ENCODE measurements at places on chromosomes 6 and 20.

DNA sequence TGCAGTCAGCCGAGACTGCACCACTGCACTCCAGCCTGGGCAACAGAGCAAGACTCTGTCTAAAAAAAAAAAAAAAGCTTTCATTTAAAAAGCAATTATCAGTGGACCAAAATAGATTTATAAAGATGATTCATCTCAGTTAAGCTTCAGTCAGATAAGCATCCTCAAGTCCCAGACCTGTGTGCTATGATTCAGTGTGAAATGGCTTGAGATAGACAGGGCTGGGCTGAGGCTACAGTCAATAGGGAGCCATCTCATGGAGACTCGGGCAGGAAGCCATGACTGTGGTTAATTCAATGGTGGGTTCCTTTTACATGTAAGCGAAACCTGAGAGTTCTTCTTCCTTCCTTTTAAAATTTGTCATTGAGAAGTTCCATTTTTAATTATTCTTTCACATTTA lies 276.0 kb downstream of the TFAP2A start:
- no peaks in the 10 kb centered on the region for H3K27me3 ChIP-seq
- DNase-seq = no peak
- H3K4me1 ChIP-seq = no peaks in the 10 kb centered on the region

DNA sequence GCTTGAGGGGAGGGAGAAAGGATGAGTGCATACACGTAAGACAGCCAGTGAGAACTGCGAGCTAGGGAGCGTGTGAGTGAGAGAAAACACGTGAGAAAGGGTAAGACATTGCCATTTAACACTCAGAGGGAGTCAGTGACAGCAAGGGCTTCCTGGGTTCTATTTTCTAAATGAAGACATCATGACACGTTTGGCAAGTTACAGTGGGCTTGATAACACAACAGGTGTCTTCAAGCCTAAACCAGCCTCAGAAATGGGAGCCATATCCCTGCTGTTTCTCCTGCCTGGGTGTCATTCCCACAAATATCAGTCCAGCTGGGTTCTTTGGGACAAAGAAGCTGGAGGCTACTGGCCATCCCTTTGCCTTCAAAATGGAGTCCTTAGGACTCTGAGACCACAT lies 16.9 kb upstream of the MOCS1 start:
- H3K4me1 ChIP-seq = no peaks in the 10 kb centered on the region
- H3K27ac ChIP-seq = no peak overlapping the region
- no peak overlapping the region for H3K4me3 ChIP-seq
- no peaks in the 10 kb centered on the region for H3K27me3 ChIP-seq
- no peaks in the 10 kb centered on the region for H3K36me3 ChIP-seq

GRCh38 chr6:13384966-13385365 lies 56.6 kb upstream of the TBC1D7 start:
- H3K27me3 ChIP-seq = no peaks in the 10 kb centered on the region
- peaks cover 19% of the 10 kb centered on the region for H3K4me1 ChIP-seq
- H3K27ac ChIP-seq = peak overlapping the region; percentile 67

DNA sequence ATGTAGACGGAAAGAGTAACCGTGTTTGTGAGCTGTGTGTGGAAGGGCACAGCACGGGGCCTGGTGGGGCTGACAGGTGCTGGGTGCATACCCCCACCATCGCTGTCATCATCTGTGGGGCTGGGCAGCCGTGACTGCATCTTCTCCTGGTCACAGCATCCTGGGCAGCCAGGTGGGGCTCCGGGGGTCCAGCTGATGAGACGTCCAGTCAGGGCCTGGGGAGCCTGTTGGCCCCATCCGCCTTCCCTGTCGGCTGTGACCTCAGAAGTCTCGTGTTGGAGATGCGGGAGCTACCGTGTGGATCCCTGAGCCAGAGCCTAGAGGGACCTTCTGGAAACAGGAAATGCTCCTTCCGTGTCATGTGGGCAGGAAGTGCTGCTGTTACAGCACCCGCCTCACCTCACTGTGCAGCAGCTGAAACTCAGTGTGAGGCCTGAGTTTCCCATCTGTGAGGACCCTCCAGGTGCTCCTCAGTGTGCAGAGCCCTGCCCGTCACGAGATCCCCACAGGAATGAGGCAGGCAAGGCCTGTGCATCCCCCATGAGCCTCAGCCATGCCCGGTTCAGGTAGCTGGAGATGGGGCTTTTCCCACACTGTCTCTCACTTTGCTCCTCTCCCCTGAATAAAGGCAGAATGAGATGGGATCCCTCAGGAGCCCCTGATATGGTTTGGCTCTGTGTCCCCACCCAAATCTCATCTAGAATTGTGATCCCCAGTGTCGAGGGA lies 108.7 kb downstream of the ERMARD start:
- H3K4me1 ChIP-seq = peaks cover 12% of the 10 kb centered on the region
- DNase-seq = peak; percentile 8
- H3K36me3 ChIP-seq = peaks cover 1% of the 10 kb centered on the region

GRCh38 chr6:63708631-63709030 lies 73.0 kb downstream of the PHF3 start:
- H3K4me1 ChIP-seq = peaks cover 12% of the 10 kb centered on the region
- no peak overlapping the region for H3K4me3 ChIP-seq
- no peaks in the 10 kb centered on the region for H3K27me3 ChIP-seq
- no peak for DNase-seq

DNA sequence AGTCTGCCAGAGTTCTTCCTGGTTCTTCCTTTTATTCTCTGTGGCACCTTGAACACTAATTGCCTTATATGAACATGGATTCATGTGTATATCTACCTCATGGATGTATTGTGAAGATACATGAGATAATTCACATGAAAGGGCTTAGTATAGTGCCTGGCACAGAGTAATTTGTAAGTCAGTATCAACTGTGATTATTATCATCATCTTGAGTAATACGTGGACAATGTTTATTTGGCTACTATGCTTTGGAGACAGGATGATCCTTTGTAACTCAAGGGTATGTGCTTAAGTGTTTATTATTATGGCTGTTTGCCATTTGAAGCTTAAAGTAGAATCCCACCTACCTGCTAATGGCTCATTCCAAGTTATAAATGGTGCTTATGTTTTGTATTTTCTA lies 16.0 kb downstream of the DOP1A start:
- H3K27me3 ChIP-seq = no peaks in the 10 kb centered on the region
- no peak overlapping the region for H3K27ac ChIP-seq
- H3K36me3 ChIP-seq = peaks cover 2% of the 10 kb centered on the region

GRCh38 chr20:46013322-46013828 lies 4.7 kb downstream of the MMP9 start:
- no peak for DNase-seq
- H3K4me1 ChIP-seq = peaks cover 54% of the 10 kb centered on the region
- peaks cover 82% of the 10 kb centered on the region for H3K27me3 ChIP-seq
- H3K36me3 ChIP-seq = peaks cover 18% of the 10 kb centered on the region

DNA sequence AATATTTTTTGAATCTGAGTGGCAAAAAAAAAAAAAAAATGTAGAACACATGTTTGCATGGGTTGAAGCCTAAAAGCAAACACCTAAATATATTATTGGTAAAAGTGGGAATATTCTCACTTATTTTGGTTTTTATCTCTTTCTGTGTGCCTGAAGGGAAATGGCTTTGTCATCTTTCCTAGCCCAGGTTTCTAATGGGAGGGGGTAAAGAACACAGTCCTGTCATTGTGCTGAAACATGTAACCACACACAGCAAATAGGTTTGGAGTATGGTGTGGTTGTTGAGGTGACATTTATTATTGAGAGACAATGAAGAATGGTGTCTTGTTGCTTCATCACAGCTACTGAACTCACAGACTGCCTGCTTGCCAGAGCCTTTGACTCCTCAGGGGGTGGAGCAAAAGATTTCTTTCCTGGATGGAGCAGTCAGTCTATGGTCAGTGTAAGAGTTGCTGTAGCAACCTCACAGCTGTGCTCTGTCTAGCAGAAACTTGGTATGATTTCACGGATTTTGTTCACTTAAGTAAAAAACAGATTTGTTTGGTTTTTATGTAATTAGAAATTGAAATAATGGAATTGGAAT lies 70.2 kb downstream of the CEP57L1 start:
- no peaks in the 10 kb centered on the region for H3K27me3 ChIP-seq
- H3K4me1 ChIP-seq = no peaks in the 10 kb centered on the region

- no peaks in the 10 kb centered on the region for H3K4me1 ChIP-seq
- H3K27ac ChIP-seq = no peak overlapping the region
- H3K36me3 ChIP-seq = peaks cover 61% of the 10 kb centered on the region
- no peaks in the 10 kb centered on the region for H3K27me3 ChIP-seq
Observed at GRCh38 chr20:41100001-41100480, 37.3 kb upstream of the PLCG1 start.

GRCh38 chr20:51482836-51483473 lies 59.6 kb downstream of the NFATC2 start:
- DNase-seq = no peak
- H3K36me3 ChIP-seq = peaks cover 32% of the 10 kb centered on the region
- no peaks in the 10 kb centered on the region for H3K27me3 ChIP-seq
- H3K27ac ChIP-seq = peak overlapping the region; percentile 94

GRCh38 chr6:18048953-18049630 lies 61.7 kb upstream of the KIF13A start:
- no peaks in the 10 kb centered on the region for H3K36me3 ChIP-seq
- H3K4me1 ChIP-seq = no peaks in the 10 kb centered on the region
- H3K4me3 ChIP-seq = no peak overlapping the region
- H3K27ac ChIP-seq = no peak overlapping the region
- peaks cover 20% of the 10 kb centered on the region for H3K27me3 ChIP-seq

DNA sequence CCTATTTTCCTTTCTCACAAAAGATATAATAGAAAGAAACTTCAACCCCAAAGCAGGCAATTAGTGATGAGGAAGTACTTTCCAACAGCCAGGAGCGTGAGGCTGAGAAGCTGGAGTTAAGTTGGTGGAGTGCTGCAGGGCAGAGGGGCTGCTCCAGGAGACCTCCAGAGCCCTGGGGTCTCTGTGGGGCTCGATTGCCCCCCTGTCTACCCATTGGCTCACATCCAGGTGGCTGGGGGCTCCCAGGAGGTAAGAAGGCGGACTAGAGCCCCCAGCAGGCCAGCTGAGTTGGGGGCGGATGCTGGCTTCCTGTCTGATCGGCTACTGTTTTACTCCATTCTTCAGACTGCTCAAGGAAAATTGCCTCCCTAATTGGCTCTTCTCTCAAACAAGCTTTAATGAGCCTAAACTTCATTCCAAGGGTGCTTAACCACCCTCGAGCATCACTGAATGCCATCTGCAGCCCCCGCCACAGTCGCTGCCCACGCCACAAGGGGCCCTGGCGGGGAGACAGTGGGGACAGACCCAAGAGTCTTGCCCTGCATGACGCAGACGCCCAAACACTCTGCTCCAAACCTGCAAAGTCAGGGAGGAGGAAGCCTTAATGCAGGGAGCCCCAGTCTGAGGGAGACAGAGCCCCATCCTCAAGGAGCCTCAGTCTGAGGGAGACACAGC lies 78.6 kb downstream of the MDGA1 start:
- H3K36me3 ChIP-seq = peaks cover 4% of the 10 kb centered on the region
- H3K4me3 ChIP-seq = no peak overlapping the region
- H3K27ac ChIP-seq = no peak overlapping the region
- DNase-seq = no peak

- no peak overlapping the region for H3K27ac ChIP-seq
- peaks cover 9% of the 10 kb centered on the region for H3K27me3 ChIP-seq
- no peak overlapping the region for H3K4me3 ChIP-seq
- H3K4me1 ChIP-seq = no peaks in the 10 kb centered on the region
- no peak for DNase-seq
Observed at GRCh38 chr6:47348316-47348863, 38.7 kb upstream of the TNFRSF21 start.

DNA sequence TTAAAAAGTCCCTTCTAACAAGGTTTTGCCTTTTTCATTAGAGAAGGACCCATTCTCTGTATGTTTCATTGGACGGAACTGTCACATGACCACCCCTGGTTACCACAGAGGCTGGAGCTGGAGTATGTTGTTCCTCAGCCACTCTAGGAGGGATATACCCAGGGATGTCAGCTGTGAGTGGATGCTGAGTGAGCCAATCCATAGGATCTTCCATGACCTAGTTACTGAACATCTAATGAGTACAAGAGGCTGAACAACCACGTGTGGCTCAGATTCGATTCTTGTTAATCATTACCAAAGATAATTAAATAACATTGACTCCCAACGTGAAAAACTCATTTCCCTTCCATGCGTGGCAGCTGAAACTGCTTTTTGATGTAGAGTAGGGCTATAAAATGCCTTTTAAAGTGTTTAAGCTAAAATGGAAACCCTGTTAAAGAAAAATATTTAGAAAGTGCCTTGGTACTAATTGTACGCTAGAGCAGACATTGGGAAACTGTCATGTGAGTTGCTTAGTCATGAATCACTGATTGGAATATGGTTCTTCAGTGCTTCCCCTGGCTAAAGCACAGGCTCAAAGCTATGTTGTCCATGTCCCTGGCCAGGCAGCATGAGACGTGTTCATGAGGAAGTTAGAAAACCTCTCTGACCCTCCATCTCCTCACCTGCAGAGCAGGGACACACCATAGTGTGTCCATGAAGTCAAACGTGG lies 256.1 kb downstream of the ZNF217 start:
- no peaks in the 10 kb centered on the region for H3K36me3 ChIP-seq
- H3K27ac ChIP-seq = no peak overlapping the region
- DNase-seq = no peak
- no peaks in the 10 kb centered on the region for H3K4me1 ChIP-seq
- H3K27me3 ChIP-seq = no peaks in the 10 kb centered on the region

GRCh38 chr20:19964289-19965265 lies 52.6 kb upstream of the NAA20 start:
- no peak overlapping the region for H3K4me3 ChIP-seq
- no peak for DNase-seq
- H3K27me3 ChIP-seq = peaks cover 12% of the 10 kb centered on the region
- H3K4me1 ChIP-seq = peaks cover 9% of the 10 kb centered on the region

GRCh38 chr20:37947943-37948342 lies 45.0 kb downstream of the VSTM2L start:
- peaks cover 42% of the 10 kb centered on the region for H3K27me3 ChIP-seq
- no peak overlapping the region for H3K27ac ChIP-seq
- no peak overlapping the region for H3K4me3 ChIP-seq
- peaks cover 1% of the 10 kb centered on the region for H3K36me3 ChIP-seq

DNA sequence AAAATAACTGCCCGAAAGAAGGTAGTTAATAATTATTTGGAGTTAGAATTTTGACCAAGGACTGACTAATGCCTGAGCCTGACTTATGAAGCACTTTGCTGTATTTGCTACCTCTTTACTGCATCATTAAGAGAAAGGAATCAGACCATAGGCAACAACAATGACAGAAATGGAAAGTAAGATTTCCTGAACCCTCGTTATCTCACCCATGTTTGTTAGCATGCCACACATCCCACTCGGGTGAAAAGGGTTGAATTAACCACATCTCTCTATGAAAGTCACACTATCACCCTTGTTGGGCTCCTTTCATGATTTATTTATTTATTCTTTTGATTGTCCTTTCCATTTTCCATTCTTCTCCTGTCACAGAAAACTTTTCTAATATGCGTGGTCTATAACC lies 59.6 kb downstream of the OLIG3 start:
- H3K36me3 ChIP-seq = peaks cover 3% of the 10 kb centered on the region
- H3K4me1 ChIP-seq = peaks cover 7% of the 10 kb centered on the region
- H3K27me3 ChIP-seq = peaks cover 2% of the 10 kb centered on the region
- no peak overlapping the region for H3K4me3 ChIP-seq
- no peak overlapping the region for H3K27ac ChIP-seq

GRCh38 chr20:4720977-4721349 lies 746 bp upstream of the PRND start:
- H3K27ac ChIP-seq = no peak overlapping the region
- peaks cover 9% of the 10 kb centered on the region for H3K4me1 ChIP-seq
- H3K27me3 ChIP-seq = no peaks in the 10 kb centered on the region
- no peak overlapping the region for H3K4me3 ChIP-seq
- H3K36me3 ChIP-seq = no peaks in the 10 kb centered on the region

GRCh38 chr20:52766645-52767435 lies 205.3 kb upstream of the TSHZ2 start:
- peaks cover 8% of the 10 kb centered on the region for H3K27me3 ChIP-seq
- DNase-seq = no peak
- no peak overlapping the region for H3K27ac ChIP-seq

GRCh38 chr6:161228921-161229591 lies 44.8 kb downstream of the AGPAT4 start:
- peaks cover 42% of the 10 kb centered on the region for H3K4me1 ChIP-seq
- peak overlapping the region; percentile 76 for H3K27ac ChIP-seq
- peak overlapping the region; percentile 7 for H3K4me3 ChIP-seq
- no peaks in the 10 kb centered on the region for H3K27me3 ChIP-seq
- H3K36me3 ChIP-seq = peaks cover 5% of the 10 kb centered on the region
